GM13977 (cell line): ENCODE measurements at places on chromosomes 2 and 18.

- no peak for DNase-seq
Measured at GRCh38 chr2:155498106-155498505, 799.6 kb downstream of the KCNJ3 start.

- DNase-seq = peak; percentile 2
Measured at GRCh38 chr2:56416500-56417176, 232.8 kb downstream of the CCDC85A start.

DNA sequence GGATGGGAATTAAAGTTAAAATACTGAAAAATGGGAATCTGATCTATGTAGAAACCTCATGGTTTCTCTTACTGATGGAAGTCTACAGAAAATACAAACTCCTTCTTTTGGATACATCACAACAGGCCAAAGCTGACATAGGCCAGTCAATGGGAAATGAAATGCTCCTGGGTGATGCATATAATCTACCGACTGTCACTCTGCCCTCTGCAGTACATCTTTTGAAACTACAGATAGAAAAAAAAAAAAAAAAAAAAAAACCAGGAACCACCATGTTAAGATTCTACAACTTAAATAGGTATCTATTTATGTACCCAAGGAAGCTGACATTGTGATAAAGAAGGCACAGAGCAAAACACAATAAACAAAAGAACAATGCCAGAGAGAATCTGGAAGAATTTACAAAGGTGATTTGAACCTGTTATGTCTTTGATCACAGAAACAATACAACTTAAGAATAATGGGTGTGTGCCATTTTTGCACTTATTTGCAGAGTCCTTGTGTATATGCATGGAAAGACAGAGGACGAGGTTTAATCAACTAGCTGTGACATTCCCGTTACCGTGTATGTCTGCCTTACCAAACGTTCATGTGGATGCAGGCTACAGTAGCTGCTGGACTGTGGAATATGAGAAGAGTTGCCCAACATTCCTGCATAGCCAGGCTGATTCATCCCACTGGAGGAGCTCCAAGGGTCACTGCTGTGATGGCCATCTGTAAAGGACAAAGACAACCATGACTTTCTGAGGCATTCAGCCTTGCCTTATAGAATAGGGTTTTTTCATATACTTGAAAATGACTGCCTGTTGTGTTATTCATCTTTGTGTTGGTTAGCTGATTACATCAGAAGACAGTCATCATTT lies 312.7 kb downstream of the TCF4 start:
- DNase-seq = no peak

DNA sequence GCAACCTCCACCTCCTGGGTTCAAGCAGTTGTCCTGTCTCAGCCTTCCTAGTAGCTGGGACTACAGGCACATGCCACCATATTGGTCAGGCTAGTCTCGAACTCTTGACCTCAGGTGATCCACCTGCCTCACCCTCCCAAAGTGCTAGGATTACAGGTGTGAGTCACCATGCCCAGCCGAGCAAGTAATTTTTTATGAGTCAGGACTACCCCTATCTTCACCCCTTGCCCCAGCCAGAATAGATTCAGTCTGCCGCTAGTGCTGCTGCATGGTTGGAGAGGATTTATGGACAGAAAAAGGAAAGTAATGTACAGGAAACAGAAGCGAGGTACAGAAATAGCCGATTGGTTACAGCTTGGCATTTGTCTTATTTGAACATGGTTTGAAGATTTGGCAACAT lies 48.9 kb downstream of the BMPR2 start:
- no peak for DNase-seq

GRCh38 chr2:207614824-207615223 lies 10.4 kb downstream of the METTL21A start:
- no peak for DNase-seq

GRCh38 chr2:44616667-44617155 lies 255.0 kb downstream of the CAMKMT start:
- DNase-seq = peak; percentile 57

DNA sequence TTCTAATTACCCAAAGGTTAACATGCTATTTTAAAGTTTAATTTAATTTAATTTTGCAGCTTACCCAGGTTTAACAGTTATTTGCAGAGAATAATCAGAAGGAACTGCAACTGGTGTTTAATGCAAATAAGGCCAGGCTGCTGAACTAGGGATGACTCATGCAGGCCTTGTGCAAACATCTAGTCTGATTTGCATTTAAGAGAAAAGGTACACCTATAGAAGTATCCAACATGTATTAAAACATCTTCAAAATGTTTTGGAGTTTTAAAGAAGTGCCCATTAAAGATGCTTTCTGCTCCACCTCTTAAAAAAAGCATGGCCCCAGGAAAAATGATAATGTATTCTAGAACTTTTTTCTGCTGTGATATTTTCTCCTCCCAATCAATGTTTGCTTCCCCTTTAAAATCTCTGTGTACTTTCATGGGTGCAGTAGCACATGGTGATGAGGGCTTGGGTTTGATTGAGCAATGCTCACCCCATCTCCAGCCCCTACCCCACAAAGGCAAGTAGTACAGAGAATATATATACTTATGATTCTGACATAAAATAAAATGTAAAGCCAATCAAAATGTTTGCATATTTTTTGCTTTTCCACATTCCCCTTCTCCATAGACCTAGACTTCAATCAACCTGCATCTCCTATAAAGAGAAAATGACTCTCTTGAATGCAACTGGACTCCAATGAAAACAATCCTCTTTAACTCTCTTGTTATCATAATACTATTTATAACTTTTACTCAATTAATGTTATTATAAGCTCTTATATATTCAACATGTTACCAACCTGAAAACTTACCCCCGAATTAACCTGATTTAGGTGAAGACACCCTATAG lies 54.1 kb downstream of the ATP8B1 start:
- peak; percentile 38 for DNase-seq

GRCh38 chr18:79400591-79401381 lies 5.1 kb downstream of the NFATC1 start:
- peak; percentile 86 for DNase-seq

DNA sequence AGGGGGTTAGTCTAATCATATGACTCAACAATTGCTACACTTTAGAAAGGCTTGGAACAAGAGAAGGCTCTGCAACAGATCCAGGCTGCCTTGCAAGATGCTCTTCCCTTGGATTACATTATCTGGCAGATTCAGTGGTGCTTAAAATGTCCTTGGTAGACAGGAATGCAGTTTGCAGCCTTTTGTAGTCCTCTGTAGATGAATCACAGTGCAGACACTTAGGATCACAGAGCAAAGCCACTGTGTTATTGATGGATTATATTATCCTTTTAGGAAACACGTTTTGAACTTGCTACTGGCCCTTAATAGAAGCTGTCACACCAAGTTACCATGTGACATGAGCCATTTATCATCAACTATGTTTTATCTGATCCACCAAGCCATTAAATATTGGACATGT lies 152.2 kb downstream of the CBLN2 start:
- DNase-seq = no peak

DNA sequence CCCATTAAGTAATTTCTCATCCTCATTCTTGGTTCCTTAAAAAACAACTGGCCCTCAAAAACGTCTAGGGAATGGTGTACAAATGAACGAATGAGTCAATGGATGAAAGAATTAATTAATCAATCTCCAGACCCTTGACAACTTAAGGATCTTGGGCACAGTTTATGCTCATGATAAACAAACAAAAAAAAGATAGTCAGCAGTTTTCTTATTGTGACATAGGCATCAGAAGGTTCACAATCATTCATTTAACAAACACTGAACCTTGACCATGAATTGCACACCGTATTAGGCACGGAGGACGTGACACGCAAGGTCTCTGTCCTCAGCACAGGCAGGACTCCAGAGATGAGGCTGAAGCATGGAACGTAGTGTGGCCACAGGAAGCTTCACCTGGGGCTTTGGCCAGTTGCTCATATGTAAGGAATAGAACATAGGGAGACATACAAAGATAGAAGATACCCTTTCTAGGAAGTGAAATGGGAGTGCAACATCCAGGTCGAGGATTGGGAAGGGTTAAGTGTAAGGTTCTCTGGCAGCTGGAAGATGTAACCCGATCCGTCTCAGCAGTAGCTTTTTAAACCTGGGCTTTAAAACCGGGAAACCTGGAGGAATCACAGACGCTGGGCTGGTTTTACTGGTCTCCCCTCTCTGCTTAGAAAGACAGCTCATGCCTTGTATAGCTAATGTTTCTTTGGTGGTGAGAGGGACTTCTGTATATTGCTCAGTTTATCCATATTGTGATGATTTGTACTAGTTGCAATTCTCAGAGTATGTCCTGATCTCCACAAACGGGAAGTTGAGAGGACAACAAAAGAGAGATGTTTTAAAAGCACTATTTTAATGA lies 8.9 kb upstream of the LTBP1 start:
- DNase-seq = no peak

DNA sequence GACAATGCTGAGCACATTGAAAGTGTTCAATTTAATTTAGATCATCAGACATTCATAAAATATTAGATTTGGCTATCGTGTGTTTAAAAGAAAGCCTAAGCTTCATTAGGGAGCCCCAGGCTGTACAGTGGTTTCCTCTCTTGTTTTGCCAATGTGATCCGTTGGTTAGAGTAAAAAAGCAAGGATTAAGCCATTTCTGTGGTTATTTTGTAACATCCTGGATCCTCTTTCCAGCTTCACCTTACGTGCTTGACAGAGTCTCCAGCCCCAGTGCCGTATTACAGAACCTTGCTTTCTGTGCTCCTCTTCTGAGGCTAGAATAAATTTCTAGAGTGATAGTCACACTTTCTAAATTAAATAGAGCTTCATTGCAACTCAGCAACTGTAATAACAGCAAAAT lies 289.3 kb upstream of the LINC00305 start:
- no peak for DNase-seq

GRCh38 chr2:146721486-146721885 lies 1123.3 kb upstream of the ACVR2A start:
- no peak for DNase-seq

DNA sequence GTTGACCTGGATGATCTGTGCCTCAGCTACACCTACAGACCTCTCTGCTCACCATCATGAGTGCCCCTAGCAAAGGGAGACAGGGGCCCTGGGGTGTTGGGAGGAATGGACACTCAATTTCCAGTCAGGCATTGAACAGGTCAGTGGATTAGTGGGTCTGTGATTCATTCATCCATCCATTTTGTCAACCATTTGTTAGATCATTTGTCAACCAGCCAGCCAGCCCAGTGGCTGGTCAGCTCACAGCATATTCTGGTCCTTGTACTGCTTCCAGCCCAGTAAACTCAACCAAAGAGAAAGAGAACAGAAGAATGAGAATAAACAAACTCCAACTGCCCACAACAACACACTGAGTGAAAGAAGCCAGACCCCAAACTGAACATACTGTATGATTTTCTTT lies 4.6 kb upstream of the KLF11 start:
- DNase-seq = no peak

DNA sequence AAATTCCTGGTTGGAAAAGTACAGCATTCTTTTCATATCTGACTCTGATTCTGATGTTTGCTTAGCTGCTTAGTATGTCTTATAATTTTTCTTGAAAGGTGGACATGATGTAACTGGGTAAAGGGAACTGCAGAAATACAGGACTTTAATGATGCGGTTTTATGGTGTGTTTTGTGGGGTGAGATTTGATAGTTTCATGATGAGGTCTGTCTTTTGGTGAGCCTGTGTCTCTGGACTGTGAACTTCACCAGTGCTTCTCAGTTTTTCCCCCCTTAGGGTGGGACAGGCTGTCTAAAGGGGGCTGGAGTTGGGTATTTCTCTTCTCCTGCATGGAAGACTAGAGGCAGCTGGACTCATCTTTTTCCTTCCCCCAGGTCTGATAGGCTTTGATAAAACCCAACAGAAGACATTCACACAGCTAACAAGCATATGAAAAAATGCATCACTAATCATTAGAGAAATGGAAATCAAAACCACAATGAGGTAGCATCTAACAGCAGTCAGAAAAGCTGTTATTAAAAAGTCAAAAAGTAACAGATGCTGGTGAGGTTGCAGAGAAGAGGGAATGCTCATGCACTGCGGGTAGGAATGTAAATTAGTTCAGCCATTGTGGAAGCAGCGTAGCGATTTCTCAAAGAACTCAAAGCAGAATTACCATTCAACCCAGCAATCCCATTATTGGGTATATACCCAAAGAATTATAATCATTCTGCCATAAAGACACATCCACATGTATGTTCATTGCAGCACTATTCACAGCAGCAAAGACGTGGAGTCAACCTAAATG lies 77.6 kb downstream of the EPC2 start:
- no peak for DNase-seq

GRCh38 chr2:120239488-120240287 lies 13.0 kb upstream of the RALB start:
- DNase-seq = no peak

GRCh38 chr2:11161747-11162146 lies 6.5 kb downstream of the SLC66A3 start:
- DNase-seq = peak; percentile 9

DNA sequence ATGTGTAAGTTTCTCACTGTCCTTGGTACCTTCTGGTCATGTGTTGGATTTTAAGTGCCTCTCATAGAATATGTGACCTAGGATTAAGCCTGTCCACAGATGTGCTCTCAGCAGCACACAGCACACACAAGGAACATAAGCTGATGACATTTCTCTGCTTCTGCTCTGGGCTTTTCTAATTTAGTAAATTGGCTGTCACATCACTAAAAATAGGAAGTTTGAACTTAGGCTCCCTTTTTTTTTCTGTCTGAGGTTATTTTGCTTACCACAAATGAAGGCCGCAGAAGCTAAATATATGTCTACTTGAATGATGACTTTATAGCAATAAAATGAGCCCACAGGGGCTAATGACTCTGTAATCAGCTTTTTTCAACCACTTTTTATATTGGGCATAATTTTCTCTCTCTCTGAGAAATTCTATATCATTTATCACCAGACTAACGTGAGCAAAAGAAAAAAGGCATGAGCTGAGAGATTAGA lies 150.2 kb upstream of the KLHL14 start:
- peak; percentile 9 for DNase-seq

DNA sequence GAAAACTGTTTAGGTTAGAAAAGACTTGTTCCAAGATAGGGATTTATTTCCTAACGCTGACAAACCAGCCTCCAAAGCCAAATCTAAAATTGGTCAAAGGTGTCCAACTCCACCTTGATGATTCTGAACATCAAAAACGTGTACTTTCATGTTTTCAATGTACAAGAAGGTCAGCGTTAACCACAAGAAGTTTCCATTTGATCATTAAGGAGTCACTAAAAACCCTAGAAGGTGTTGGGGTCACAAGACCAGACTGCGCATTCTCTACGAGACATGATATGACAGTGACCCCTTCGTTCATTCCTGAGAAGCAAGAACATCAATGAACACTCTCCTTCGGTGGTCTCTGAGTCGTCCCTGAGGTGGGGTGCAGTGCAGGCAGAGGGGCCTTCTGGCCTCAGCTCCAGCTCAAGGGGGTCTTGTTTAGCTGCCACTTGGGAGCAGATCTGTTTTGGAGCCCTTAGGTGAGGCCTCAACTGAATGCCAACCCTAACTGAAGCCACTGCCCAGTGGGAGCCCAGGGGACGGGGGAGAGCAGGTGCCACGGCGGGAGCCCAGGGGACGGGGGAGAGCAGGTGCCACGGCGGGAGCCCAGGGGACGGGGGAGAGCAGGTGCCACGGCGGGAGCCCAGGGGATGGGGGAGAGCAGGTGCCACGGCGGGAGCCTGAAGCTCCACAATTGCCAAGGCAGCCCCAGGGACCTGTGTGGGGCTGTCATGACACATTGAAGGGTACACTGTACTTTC lies 55.2 kb downstream of the PARD6G start:
- peak; percentile 23 for DNase-seq

GRCh38 chr18:24986666-24987302 lies 365.2 kb downstream of the ZNF521 start:
- DNase-seq = no peak

GRCh38 chr2:18247282-18248110 lies 313.0 kb downstream of the RDH14 start:
- no peak for DNase-seq

GRCh38 chr2:69559442-69560146 lies 83.9 kb downstream of the AAK1 start:
- DNase-seq = peak; percentile 55
